ENCODE measurements at places on chromosomes 5 and 9.

DNA sequence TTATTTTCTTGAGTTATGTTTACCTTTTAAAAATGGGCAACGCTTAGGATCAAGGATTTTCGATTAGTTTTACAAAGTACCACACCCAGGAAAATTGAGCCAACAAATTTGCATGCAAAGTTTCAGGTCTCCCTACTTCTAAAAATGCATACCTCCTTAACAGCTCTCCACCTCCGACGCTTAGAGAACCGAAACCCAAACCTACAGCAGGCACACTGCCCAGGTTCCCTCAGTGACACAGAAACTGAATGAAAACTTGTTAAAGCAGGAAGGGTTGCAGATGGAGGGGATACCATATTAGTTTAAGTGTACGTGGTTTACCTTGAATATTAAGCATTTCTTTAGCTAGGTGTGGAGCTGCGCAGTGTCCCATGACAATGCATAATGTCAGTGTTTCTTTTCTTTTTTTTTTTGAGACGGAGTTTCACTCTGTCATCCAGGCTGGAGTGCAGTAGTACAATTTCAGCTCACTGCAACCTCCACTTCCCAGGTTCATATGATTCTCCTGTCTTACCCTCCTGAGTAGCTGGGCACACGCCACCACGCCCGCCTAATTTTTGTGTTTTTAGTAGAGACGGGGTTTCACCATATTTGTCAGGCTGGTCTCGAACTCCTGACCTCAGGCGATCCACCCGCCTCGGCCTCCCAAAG, 1.6 kb upstream of the SUB1 start:
- DNase-seq = no peak

DNA sequence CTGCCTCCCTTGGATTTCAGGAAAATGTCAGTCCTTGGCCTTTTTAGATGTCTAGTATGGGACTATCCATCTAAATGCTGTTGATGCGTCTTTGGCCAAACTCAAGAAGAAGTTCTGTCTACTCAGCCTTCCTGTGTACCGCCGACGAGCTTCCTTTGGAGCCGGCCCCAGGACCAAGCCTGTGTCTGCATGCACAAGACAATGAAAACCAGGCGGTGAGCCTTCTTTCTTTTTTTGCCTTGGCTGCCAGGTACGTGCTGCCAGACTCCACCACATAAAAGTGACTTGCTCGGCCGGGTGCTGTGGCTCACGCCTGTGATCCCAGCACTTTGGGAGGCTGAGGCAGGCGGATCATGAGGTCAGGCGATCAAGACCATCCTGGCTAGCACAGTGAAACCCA, 6.0 kb upstream of the NEURL1B start:
- DNase-seq = no peak

DNA sequence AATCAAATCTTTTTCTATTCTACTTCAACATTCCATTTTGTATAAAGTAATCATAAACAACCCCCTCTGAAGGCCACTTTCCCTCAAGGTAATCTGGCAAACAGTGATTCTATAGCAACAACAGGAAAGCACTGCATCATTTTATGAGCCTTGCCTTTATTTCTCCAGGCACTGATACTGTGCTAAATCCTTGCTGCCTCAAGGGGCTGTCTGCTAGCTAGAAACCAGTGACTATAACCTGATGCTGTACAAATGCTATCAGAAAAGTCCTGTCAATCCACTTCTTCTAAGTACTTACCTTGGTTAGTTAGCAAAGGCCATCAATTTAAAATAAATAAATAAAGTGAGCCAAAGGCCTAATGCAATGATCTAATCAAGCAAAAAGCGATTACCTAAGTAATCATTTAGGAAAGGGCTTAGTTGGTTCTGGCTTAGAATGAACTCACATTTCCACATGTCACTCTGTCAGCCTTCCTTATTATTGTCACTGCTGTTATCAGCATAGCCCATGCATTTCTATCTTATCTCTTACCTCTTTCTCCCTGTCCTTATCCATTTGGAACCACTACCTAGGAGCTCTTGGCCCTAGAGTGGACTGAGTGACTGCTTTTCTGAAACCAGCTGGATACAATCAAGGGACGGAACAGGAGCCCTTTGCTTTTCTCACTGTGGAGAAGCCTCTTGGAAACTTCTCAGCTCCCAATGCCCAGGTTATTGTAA, 246.1 kb upstream of the MEF2C start:
- DNase-seq = no peak

- DNase-seq = no peak
Observed at GRCh38 chr5:10856683-10857337, 95.8 kb upstream of the DAP start.

DNA sequence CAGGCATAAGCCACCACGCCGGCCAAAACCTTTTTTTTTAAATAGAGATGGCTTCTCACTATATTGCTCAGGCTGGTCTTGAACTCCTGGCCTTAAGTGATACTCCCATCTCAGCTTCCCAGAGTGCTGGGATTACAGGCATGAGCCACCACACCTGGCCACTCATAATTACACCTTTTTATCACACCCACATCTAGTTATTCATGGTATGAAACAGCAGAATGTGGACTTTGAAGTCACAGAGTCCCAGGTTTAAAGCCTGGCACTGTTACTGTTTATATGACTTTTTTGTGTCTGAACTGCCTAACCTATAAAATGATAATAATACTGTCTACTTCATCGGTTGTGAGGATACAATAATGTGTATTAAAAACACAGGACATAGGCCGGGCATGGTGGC, 23.1 kb downstream of the ZNF346 start:
- no peak for DNase-seq

DNA sequence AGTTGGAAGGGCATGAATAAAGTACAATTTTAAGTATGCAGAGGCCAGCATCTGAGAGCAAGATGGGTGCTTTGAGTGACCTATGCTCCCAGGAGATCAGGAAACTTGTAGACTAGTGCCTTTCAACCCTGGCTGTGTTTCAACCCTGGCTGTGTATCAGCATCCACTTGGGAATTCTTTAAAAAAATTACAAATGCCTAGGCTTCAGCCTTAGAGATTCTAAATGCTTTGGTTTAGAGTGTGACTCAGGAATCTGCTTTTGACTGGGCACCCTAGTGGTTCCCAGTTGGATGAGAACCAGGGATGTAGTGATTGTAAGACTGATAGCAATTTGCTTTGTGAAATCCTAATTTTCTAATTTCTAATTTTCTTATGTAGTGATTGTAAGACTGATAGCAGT, 65.6 kb downstream of the RALGPS1 start:
- no peak for DNase-seq

DNA sequence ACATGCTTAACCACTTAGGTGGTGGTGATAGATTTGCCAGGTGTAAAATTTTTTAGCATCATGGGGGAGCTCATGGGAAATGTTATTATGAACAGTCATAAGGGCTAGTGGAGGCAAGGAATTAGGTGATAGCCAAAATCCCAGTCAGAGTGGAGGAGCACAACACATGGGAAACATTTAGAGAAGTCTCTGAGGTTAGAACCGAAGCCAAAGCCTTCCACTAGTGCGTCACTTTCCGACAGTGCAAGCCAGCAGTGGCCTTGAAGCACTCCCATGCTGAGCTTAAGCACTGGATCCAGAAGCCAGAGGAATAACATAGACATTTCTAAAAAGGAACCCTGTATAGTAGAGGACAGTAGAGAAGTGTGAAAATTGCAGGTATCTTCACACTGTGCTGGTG, 101.5 kb upstream of the SNX2 start:
- no peak for DNase-seq

- no peak for DNase-seq
Observed at GRCh38 chr9:698276-698675, 143.2 kb upstream of the DMRT1 start.

- DNase-seq = no peak
Observed at GRCh38 chr5:12071455-12071854, 167.2 kb upstream of the CTNND2 start.

- no peak for DNase-seq
Observed at GRCh38 chr5:92962752-92963151, 618.3 kb downstream of the NR2F1-AS1 start.

DNA sequence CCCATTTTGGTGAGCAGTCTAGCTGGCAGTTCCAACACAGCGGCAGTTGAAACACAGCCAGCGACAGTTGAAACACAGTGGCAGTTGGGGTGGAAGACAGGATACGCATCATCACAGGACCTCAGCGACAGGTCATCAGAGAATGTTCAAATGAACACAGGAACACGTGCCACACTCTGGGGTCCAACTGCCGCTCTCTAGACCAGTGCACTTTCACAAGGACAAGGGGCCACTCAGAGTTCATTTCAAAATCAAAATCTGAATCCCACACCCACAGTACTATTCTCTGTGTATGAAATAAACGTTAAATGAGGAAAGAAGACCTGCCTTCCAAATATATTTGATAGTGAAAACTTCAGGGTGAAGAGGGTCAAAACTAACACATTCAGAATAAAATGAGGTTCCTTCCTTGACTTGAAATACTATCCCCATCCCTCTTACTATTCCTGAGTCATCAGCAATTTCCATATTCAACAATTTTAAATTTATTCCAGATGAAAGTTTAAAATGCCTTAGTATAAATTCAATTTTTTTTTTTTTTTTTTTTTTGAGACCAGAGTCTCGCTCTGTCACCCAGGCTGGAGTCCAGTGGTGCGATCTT, 53.0 kb upstream of the SIMC1 start:
- no peak for DNase-seq

DNA sequence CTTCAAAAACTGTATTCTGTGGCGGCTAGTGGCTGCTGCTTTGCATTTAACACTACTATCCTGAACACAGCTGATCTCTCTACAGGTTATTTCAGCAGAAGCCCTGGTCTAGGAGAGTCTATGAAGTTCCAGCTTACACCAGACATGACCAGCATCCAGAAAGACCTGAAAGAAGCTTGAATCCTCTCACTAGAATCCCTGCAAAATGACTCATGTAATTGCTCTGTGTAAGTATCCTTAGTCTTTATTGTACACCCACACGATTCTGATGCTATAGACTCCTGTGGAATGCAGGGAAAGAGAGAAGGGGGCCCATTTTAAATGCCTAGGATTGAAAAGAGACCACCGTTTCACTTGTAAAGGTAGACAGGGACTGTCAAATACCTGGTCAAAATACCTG, 859 bp upstream of the GRIA1 start:
- no peak for DNase-seq

DNA sequence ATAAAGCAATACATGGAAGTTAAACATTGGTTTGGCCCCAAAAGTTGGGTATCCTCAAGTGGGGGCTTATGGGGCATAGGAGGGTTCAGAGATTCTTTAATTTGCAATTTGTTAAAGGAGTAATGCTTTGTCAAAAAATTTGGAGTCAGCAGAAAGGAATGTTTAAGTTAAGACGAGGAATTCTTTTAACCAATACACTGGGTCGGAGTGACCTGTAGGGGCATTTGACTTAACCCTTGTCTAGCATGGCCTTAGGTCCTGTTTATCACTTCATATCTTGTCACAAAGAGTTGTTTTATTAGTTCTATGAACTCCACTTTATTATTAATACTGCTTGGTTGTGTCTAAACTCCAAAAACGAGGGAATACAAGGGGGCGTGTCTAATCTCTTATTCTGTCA, 656.1 kb upstream of the RORB start:
- no peak for DNase-seq

GRCh38 chr5:159294921-159295320, 31.8 kb downstream of the UBLCP1 start:
- no peak for DNase-seq

DNA sequence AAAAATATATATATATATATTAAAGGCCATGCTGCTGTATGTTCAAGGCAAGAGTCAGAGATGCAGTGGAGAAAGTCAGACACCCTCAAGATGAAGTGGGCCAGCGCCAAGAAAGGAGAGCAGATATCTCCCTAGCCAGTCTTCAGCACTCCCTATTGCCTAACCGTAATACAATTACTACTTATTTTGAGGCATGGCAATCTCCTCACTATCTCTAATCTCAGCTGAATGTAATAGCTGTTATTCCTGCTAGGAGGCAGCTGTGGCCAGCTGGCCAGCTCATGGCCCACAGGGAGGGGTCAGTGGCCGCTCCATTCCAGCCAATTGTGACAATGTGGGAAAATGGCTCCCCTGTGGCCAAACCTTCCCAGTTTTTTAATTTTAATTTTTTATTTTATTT, 87.5 kb upstream of the FBXW11 start:
- DNase-seq = no peak

- DNase-seq = no peak
Observed at GRCh38 chr9:134707031-134707680, 65.6 kb downstream of the COL5A1 start.

- DNase-seq = no peak
Observed at GRCh38 chr5:1300581-1301083, 5.8 kb upstream of the TERT start.

GRCh38 chr9:33125871-33126823, 41.0 kb downstream of the B4GALT1 start:
- DNase-seq = no peak

- DNase-seq = no peak
Observed at GRCh38 chr9:123816817-123817472, 113.0 kb downstream of the DENND1A start.

DNA sequence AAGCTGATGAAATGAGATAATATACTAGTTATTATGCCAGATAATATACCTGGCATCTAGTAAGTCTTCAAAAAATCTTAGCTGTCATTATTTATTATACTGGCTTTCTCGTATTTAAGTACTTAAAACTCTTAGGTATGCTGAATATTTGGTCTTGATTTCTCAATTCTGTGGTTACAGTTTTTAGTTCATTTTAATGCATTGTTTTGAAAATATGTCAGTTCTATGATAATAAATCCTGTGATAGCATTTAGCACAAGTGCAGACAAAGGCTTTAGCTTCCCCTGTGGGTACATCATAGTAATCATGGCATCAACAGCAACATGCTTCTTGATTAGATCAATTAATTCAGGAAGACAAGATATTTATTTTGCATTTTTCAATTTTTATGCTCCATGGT, 133.0 kb downstream of the SMC2 start:
- no peak for DNase-seq

- DNase-seq = no peak
Observed at GRCh38 chr5:175290379-175290778, 153.6 kb downstream of the DRD1 start.

- no peak for DNase-seq
Observed at GRCh38 chr5:98938464-98938863, 9.7 kb upstream of the CHD1 start.

DNA sequence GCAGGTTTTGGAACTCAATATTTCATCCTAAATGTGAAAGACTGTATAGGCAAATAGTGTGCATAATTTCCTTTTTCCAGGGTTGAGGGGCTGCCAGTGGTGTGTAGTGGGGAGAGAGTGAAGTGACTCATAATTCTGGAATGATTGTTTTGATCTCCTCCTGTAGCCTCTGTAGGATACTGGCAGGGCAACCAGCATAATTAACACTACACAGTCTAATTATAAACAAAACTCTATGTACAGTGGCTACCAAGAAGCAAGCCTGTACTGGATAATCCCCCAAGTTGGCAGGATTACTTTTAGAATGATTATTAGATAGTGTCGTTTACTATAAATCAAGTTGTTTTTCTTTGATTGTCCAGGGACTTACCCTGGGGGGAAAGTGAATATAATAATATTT, 32.2 kb downstream of the LNPEP start:
- DNase-seq = no peak
